GM23248 (cell line): ENCODE measurements at places on chromosomes 12 and 14.

DNA sequence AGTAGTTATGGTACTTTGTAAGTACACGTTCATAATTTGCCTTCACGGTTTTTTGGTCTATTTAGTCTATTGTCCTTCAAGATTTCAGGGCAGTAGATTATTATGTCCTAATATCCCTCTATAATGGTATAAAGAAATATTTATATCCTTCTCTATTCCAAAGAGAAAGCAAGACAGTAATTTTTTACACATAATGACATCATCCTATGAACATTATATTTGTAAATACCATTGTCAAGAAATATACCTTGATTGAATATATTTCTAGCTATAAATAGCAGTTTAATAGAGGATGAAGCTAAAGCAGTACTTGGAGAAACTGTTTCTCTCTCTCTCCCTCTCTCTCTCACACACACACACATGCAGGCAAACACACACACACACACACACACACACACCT lies 77.0 kb downstream of the C12orf50 start:
- DNase-seq = no peak

GRCh38 chr12:69431591-69432222 lies 38.5 kb upstream of the FRS2 start:
- no peak for DNase-seq

DNA sequence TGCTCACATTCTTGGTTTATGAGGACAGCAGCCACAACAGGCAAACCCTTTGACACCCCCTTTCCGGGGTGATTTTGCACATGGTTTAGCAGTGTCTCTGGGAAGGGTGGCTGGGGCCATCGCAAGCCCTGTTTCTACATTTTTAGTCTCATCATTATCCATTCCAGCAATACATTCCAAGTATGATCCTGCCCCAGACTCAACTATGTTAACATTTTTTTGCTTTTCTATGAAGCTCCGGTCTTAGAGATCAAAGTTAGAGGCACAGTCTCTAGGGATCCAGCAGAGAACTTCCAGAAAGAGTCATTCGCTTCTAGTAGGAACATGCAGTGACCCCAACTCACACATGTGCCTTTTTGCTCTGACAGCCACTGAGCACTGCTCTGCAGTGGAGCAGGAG lies 130.9 kb downstream of the TBX5 start:
- DNase-seq = peak; percentile 17

- DNase-seq = peak; percentile 86
These were observed 44.8 kb downstream of the CPSF6 start for GRCh38 chr12:69284131-69284530.

DNA sequence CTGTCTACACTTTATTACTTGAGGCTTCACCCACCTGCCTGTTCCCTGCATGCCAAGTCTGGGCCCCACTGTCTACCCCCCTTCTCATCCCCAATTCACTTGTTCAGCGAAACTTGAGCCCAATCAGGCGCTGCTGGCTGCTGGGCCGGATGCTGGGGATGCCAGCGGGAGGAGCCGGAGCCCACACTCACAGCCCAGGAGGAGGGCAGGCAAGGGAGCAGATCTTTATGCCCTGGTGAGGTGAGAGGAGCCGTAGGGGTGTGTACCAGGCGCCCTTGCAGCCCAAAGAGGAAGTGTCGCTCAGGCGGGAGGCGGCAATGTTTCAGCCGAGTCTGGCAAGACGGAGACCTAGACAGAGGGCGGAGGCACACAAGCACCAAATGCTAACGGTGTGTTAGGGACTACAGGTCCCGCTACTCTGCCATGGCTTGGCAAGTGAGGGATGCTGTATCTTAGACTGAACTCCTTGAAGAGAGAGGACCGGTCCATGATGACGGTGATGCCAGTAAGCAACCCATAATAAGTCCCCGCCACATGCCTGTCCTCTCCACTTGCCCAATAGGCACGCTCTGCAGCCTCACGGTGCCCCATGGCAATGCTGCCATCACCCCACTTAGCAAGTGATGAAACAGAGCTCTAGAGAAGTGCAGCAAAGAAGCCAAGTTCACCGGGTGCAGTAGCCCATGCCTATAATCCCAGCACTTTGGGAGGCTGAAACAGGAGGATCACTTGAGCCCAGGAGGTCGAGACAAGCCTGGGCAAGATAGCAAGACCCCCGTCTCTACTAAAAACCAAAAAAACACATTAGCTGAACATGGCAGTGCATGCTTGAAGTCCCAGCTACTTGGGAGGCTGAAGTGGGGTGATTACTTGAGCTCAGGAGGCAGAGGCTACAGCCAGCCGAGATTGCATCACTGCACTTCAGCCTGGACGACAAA lies 41.6 kb downstream of the LRRC74A start:
- DNase-seq = no peak

GRCh38 chr12:46383654-46384450 lies 11.3 kb upstream of the SLC38A2 start:
- peak; percentile 96 for DNase-seq

GRCh38 chr12:109946505-109946904 lies 46.4 kb downstream of the TCHP start:
- no peak for DNase-seq

GRCh38 chr14:25350021-25350420 lies 300.1 kb upstream of the STXBP6 start:
- peak; percentile 13 for DNase-seq

DNA sequence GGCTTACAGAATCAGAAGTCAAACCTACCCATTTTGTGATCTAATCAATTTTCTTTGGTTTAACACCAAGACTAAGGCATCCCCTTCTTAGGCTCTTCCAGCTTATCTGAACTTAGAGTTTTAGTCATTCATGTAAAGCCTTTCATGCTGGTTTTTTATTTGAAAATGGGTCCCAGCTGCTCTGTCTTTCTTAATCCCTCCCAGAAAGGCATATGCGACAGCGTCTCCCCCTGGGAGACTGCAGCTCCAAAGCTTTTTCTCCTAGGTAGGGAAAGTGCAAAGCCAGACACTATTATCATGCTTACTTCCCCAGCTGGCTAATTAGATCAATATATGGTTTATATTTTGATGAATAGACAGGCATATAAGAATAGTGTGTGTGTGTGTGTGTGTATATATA lies 96.6 kb upstream of the E2F7 start:
- no peak for DNase-seq

DNA sequence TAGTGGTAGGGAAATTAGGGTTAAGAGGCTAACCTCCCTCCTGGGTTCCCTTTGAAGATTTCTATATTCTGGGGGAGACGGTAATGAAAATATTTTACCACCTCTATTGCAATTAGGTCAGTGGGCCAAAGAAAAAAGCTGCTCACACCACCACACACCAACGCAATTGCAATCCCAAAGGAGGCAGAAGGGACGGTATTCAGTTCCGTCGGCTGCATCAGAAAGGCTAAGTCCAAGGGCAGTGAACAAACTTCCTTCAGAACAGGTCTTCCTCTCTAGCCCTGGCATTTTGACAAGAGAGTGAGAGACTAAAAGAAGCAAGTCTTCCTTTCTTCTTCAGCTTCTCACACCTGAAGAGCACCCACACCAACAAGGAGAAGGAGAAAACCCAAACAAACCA lies 51.2 kb downstream of the OTX2 start:
- no peak for DNase-seq

GRCh38 chr12:50296554-50296953 lies 13.2 kb upstream of the LIMA1 start:
- DNase-seq = no peak

DNA sequence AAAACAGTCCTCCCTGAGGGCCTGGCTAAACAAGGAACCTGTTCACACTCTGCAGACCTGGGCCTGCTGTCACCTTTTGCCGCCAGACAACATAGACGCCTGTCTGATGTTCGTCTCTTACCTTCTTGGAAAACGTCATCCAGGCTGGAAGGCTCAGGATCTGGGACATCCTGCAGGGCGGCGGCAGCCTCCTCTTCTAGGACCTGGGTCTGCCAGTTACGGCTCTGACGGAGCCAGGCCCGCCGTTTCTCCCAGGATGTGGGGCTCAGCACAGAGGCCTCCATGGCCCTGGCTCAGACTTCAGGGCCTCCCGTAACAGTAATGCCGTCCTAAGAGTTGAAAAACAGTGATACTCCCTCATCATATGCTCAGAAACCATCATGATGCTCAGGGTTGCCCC lies 10.3 kb downstream of the TESPA1 start:
- no peak for DNase-seq

DNA sequence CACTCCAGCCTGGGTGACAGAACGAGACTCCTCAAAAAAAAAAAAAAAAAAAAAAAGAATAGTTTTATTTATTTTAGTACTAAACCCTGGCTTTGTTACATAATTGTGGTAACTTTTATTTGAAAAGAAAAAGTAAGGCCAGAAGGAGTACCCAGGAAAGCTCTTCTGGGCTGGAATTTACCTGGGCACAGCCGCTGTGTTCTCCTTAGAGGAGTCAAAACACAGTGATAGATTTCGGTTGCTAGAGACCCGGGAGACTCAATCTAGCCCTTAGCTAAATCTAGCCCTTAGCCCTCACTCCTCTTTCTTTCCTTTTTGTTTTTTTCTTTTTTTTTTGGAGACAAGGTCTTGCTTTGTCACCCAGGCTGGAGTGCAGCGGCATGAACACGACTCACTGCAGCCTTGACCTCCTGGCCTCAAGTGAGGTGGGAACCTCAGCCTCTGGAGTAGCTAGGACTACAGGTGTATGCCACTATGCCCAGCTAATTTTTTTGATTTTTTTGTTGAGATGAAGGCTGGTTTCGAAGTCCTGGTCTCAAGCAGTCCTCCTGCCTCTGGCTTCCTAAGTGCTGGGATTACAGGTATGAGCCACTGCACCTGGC lies 49.7 kb downstream of the SYNE2 start:
- DNase-seq = no peak
